Activated T-cell treated with anti-CD3 and anti-CD28 coated beads, Interleukin-2, amount 50 U/mL, for 72 hours (primary cell): ENCODE measurements at places on chromosomes 13 and 19. TPM values are rescaled to one million over a fixed set of nuclear protein-coding genes. Genes with fewer than 3 reads are reported as not detected.

The CPT1C gene
- 2.3 TPM for total RNA-seq

The KLK12 gene
- not detected for total RNA-seq

The DPP9 gene
- 58.8 TPM for total RNA-seq

The ERICH4 gene
- not detected for total RNA-seq

The RTBDN gene
- total RNA-seq = not detected

The SLAIN1 gene
- total RNA-seq = 24.8 TPM

The SERTM1 gene
- total RNA-seq = not detected

The TMEM205 gene
- 60.4 TPM for total RNA-seq

The CBY2 gene
- total RNA-seq = 0.32 TPM

The AMER2 gene
- not detected for total RNA-seq

The GSX1 gene
- not detected for total RNA-seq

The ZNF66 gene
- 10.5 TPM for total RNA-seq

The TSHZ3 gene
- total RNA-seq = 3.0 TPM

- no peak for DNase-seq
- no peak overlapping the region for H3K4me3 ChIP-seq
- H3K27me3 ChIP-seq = no peaks in the 10 kb centered on the region
Measured at GRCh38 chr13:91181892-91182291, 165.6 kb upstream of the MIR17HG start.

DNA sequence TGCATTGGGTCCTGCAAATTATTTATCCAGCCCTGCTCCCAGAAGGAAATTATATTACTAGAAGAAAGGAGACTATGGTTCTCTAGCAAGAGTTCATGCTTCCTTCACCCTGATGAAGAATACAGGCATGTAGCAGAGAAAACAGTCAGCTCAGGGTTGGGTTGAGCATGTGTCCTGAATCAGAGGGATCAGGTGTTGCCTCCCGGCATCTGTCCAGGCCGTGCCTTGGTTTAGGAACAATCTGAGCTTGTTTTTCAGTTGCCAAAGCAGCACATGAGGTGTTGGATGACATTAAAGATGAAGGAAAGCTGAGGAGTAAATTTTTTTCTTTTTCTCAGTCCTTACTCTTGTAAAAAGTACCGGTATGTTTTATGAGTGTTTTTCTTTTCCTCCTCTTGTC lies 62.0 kb downstream of the KL start:
- H3K27me3 ChIP-seq = no peaks in the 10 kb centered on the region
- no peaks in the 10 kb centered on the region for H3K36me3 ChIP-seq
- H3K4me3 ChIP-seq = no peak overlapping the region
- H3K27ac ChIP-seq = no peak overlapping the region

DNA sequence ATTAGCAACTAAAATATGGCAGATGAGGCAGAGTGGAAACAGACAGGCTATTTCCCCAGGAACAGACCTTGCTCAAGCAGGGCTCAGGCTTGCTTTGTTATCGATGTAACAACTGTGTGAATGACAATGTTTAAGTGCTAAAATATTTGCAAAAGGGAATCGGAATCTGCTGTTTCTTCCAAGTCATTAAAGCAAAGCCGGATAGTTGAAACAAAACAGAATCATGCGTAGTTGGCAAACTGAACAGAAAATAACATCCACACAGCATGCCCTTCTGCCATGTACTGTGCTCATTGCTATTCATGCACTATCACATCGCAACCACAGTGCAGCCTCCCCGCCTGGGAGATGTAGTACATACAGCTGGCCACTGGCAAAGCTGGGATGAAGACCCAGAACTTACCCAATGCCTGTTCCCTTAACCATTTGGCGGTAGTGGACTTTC lies 799.1 kb downstream of the DIAPH3 start:
- no peaks in the 10 kb centered on the region for H3K36me3 ChIP-seq
- no peaks in the 10 kb centered on the region for H3K27me3 ChIP-seq
- no peak for DNase-seq
- H3K27ac ChIP-seq = no peak overlapping the region
- no peak overlapping the region for H3K4me3 ChIP-seq
- H3K4me1 ChIP-seq = no peaks in the 10 kb centered on the region

DNA sequence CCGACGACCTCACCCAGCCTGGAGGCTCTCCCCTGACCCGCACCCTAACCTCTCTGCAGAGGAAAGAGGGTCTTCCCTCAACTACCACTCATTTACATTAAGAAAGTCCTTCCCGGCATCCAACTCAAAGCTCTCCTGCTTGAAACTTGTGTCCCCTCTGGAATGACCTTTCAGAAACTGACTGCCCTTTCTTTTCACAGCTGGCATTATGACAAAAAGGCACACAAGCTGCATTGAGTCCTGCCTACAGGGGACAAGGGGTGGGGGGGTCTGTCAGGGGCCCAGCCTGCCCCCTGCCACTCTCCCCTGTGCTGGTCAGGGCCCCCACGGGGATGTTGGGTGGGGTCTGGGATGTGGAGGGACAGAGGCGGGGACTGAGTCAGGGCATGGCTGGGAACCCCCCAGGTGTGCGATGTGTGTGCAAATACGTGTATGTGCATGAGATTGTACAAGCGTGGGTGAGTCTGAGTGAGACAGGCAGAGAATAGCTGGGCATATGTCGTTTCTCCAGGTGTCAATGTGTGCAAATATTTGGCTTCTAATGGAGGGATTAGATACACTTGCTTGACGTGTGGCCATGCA lies 2.0 kb downstream of the COL5A3 start:
- no peak overlapping the region for H3K27ac ChIP-seq
- H3K36me3 ChIP-seq = peaks cover 2% of the 10 kb centered on the region
- DNase-seq = no peak
- peaks cover 33% of the 10 kb centered on the region for H3K4me1 ChIP-seq

- no peaks in the 10 kb centered on the region for H3K27me3 ChIP-seq
- H3K27ac ChIP-seq = peak overlapping the region; percentile 91
- peak overlapping the region; percentile 89 for H3K4me3 ChIP-seq
Measured at GRCh38 chr19:31214997-31215396, 134.2 kb downstream of the TSHZ3 start.

DNA sequence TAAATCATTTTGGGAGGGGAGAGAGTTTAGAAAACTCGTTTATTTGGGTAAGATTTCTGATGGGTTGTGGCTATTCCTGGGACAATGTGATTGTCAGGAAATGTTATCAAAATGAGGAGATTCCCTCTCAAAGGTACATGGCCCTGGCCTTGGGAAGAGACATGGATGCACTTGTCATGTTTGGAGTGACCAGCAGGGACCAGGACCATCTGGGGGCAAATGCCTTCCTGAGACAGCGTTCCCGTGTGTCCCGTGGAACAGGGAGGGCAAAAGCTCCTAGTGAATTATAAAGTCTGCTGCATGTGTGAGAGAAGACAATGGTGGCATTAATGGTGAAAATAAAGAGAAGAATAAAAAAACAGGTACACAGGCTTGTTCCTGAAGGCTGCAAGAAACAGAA lies 317.3 kb downstream of the ZNF536 start:
- DNase-seq = no peak
- no peak overlapping the region for H3K4me3 ChIP-seq
- no peak overlapping the region for H3K27ac ChIP-seq
- H3K27me3 ChIP-seq = peaks cover 59% of the 10 kb centered on the region

DNA sequence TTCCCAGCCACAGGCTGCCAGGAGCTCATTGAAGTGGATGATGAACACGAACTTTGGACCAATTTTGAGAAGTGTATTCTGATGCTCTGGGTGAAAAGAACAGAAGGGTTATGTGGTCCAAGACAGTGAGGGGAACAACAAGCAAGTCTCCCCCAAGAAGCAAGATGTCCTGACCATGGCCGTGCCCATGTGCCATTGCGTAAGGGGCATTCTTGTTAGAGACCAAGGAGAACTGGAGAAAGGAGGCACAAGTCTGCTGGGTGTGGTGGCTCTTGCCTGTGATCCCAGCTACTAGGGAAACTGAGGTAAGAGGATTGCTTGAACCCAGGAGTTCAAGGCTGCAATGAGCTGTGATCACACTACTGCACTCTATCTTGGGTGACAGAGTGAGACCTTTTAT lies 27.0 kb upstream of the UBAC2 start:
- H3K27me3 ChIP-seq = peaks cover 8% of the 10 kb centered on the region
- no peak overlapping the region for H3K4me3 ChIP-seq
- H3K27ac ChIP-seq = no peak overlapping the region
- no peaks in the 10 kb centered on the region for H3K36me3 ChIP-seq
- no peak for DNase-seq
- peaks cover 25% of the 10 kb centered on the region for H3K4me1 ChIP-seq

DNA sequence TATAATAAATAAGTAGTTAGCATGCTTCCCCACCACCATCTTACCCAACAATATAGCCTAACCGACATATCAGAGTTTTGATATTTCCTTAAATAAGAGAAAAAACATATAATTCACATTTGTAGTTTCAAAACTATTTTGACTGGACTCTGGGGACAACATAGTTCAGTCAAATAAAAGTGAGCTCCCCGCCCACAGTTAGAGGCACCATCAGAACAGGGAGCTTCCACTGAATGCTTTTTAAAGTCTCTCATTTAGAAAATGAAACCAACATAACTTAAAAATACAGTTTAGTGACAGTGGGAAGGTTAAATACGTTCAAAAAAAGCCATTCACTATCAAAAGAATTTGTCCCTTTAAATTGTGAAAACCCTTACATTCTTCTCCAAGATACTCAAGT lies 92.8 kb downstream of the EPSTI1 start:
- H3K4me1 ChIP-seq = no peaks in the 10 kb centered on the region
- H3K27ac ChIP-seq = no peak overlapping the region
- H3K27me3 ChIP-seq = no peaks in the 10 kb centered on the region
- DNase-seq = no peak

- DNase-seq = no peak
- H3K27me3 ChIP-seq = peaks cover 71% of the 10 kb centered on the region
- H3K36me3 ChIP-seq = peaks cover 1% of the 10 kb centered on the region
- no peak overlapping the region for H3K4me3 ChIP-seq
- no peaks in the 10 kb centered on the region for H3K4me1 ChIP-seq
- H3K27ac ChIP-seq = no peak overlapping the region
Measured at GRCh38 chr19:46056536-46056935, 15.7 kb upstream of the IGFL4 start.

DNA sequence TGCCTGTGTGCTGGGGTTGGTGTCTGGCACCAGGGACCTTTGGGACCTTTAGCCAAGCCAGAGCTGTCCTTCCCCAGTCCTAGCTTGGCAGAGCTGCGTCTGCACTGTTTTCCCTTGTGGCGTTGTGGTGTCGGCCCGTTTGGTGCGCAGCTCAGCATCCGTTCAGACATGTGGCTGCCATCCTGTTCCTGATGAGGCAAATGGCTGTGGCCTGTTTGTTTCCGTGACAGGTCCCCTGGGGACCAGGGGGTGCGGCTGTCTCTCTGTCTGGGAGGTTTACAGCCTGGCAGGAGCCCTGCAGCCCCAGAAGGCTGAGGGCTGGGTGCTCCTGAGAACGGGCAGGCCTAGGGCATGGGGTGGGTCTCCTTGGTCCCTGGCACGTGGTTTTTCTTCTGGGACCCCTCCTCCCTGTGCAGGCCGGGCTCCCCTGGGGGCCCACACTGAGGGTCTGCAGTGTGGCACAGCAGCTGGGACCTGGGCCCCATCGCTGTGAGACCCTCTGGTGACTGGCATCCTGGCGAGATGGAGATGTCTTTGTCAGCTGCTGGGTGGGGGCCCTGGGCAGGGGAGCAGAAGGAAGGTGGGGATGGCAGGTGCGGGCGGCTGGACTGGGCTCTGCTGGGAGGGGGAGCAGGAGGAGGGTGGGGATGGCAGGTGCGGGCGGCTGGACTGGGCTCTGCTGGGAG lies 4.0 kb downstream of the SPPL2B start:
- peaks cover 57% of the 10 kb centered on the region for H3K4me1 ChIP-seq
- H3K36me3 ChIP-seq = peaks cover 14% of the 10 kb centered on the region
- H3K27me3 ChIP-seq = no peaks in the 10 kb centered on the region
- peak; percentile 38 for DNase-seq

DNA sequence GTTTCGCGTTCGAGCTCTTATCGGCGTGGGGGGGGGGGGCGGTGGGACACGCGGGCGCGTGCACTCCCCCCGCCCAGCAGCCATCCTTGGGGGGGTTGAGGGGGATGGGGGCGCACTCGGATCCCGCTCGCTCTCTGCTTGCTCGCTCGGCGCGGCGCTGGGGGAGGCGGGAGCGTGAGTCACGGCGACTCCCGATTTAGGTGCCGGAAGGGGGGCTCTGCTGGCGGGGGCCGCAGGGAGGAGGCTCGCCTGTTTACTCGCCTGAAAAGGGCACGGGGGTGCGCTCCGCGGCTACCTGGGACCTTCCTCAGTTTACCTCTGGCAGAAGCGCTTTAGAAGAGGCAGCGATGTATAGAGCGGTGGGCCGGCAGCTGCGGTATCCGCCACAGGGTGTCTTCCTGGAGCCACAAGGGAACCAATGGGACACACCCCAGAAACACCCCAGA lies 1.1 kb upstream of the PDE4A start:
- H3K27me3 ChIP-seq = peaks cover 45% of the 10 kb centered on the region
- DNase-seq = peak; percentile 57
- no peak overlapping the region for H3K27ac ChIP-seq
- H3K4me1 ChIP-seq = peaks cover 70% of the 10 kb centered on the region

- H3K36me3 ChIP-seq = no peaks in the 10 kb centered on the region
Measured at GRCh38 chr13:33934343-33934742, 116.4 kb downstream of the RFC3 start.

DNA sequence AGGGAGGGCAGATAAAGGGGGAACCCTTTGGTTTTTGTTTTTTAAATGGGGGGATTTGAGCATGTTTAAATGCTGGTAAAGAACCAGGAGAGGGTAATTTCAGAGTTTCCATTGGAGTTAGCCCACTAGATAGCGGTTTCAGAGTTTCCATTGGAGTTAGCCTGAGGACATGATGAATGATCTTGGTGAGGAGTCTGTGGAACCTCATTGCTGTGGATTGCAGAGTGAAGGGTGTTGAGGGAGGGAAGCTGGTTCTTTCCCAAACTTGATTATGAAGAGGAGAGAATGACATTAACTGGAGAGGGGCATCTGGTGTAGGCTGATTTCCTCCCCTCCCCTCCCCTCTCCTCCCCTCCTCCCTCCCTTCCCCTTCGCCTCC lies 5.0 kb downstream of the WASF3 start:
- peaks cover 8% of the 10 kb centered on the region for H3K4me1 ChIP-seq
- H3K36me3 ChIP-seq = no peaks in the 10 kb centered on the region
- DNase-seq = no peak
- no peak overlapping the region for H3K4me3 ChIP-seq
- peaks cover 24% of the 10 kb centered on the region for H3K27me3 ChIP-seq
- H3K27ac ChIP-seq = no peak overlapping the region

DNA sequence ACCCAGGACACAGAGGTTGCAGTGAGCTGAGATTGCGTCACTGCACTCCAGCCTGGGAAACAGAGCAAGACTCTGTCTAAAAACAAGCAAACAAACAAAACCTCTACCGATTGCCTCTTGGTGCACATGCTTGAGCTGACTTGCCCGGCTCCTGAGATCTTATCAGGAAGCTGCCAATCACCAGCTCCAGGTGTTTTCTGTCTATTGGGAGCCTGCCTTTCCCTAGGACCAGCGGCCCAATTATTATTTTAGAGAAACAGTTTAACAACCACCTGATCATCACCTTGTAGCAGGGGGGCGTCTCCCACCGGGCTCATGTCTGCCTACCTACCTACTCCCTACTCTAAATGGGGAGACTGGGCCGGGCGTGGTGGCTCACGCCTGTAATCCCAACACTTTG lies 10.8 kb downstream of the CLEC4M start:
- peaks cover 30% of the 10 kb centered on the region for H3K4me1 ChIP-seq
- H3K36me3 ChIP-seq = no peaks in the 10 kb centered on the region
- H3K4me3 ChIP-seq = no peak overlapping the region
- no peak for DNase-seq
- H3K27ac ChIP-seq = no peak overlapping the region

GRCh38 chr13:47237571-47237970 lies 340.7 kb upstream of the HTR2A start:
- no peaks in the 10 kb centered on the region for H3K36me3 ChIP-seq
- DNase-seq = no peak
- H3K4me1 ChIP-seq = no peaks in the 10 kb centered on the region

- no peaks in the 10 kb centered on the region for H3K36me3 ChIP-seq
- no peaks in the 10 kb centered on the region for H3K27me3 ChIP-seq
- H3K4me3 ChIP-seq = no peak overlapping the region
- H3K4me1 ChIP-seq = no peaks in the 10 kb centered on the region
Measured at GRCh38 chr13:74675972-74676371, 541.8 kb upstream of the KLF12 start.
